ENCODE measurements at places on chromosomes 2 and 18. TPM values are rescaled to one million over a fixed set of nuclear protein-coding genes. Genes with fewer than 3 reads are reported as not detected.

- no peak overlapping the region for H3K27ac ChIP-seq
- no peaks in the 10 kb centered on the region for H3K4me1 ChIP-seq
- H3K4me3 ChIP-seq = no peak overlapping the region
- DNase-seq = no peak
Measured at GRCh38 chr2:194346193-194346592, 1310.8 kb upstream of the SLC39A10 start.

GRCh38 chr18:41967680-41968079, 12.6 kb downstream of the PIK3C3 start:
- peak; percentile 72 for DNase-seq
- peak overlapping the region; percentile 74 for H3K27ac ChIP-seq
- H3K4me3 ChIP-seq = no peak overlapping the region
- no peaks in the 10 kb centered on the region for H3K27me3 ChIP-seq
- peaks cover 13% of the 10 kb centered on the region for H3K4me1 ChIP-seq
- H3K36me3 ChIP-seq = peaks cover 19% of the 10 kb centered on the region

GRCh38 chr2:234107861-234108260, 57.4 kb downstream of the SPP2 start:
- no peaks in the 10 kb centered on the region for H3K27me3 ChIP-seq
- H3K27ac ChIP-seq = no peak overlapping the region
- H3K4me1 ChIP-seq = no peaks in the 10 kb centered on the region
- no peak for DNase-seq
- no peaks in the 10 kb centered on the region for H3K36me3 ChIP-seq

GRCh38 chr2:128550389-128550788, 231.7 kb upstream of the HS6ST1 start:
- no peak for DNase-seq
- H3K4me1 ChIP-seq = peaks cover 27% of the 10 kb centered on the region
- H3K36me3 ChIP-seq = no peaks in the 10 kb centered on the region
- H3K27ac ChIP-seq = no peak overlapping the region
- no peak overlapping the region for H3K4me3 ChIP-seq

The SLC5A7 gene
- 0.22 TPM for total RNA-seq

The CTAGE1 gene
- total RNA-seq = not detected

The FAP gene
- total RNA-seq = 89.1 TPM

All from muscle of leg (tissue), 16 donors.